ENCODE measurements at places on chromosomes 13 and 19.

- H3K4me1 ChIP-seq: no peaks in the 10 kb centered on the region
- no peak overlapping the region for H3K27ac ChIP-seq
- H3K27me3 ChIP-seq: peaks cover 52% of the 10 kb centered on the region
- H3K36me3 ChIP-seq: no peaks in the 10 kb centered on the region
- no peak for ATAC-seq
These were observed 37.9 kb downstream of the SOX1 start for GRCh38 chr13:112104881-112105234.

DNA sequence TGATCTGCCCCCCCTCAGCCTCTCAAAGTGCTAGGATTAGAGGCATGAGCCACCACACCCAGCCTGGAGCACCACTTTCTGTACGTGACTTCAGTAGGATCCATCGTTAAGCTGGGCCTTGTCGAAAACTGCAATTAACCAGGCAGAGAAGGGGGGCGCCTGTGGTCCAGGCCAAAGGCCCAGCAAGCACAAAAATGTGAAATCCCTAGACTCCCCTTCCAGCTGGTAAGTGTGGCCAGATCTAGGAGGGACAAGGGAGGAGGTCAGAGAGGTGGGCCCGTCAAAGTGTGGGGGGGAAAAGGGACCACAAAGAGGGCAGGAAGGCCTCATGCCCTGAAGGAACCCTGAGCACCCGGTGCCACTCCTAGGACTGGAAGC, 13.8 kb downstream of the DDX39A start:
- no peak for ATAC-seq
- H3K4me3 ChIP-seq: peak overlapping the region; percentile 20
- peak overlapping the region; percentile 38 for H3K27ac ChIP-seq
- no peaks in the 10 kb centered on the region for H3K27me3 ChIP-seq
- peaks cover 9% of the 10 kb centered on the region for H3K4me1 ChIP-seq

- peaks cover 27% of the 10 kb centered on the region for H3K27me3 ChIP-seq
- no peaks in the 10 kb centered on the region for H3K4me1 ChIP-seq
- no peak overlapping the region for H3K4me3 ChIP-seq
- H3K36me3 ChIP-seq: no peaks in the 10 kb centered on the region
These were observed 15.8 kb upstream of the TUBGCP3 start for GRCh38 chr13:112603641-112604225.

- H3K27me3 ChIP-seq: peaks cover 20% of the 10 kb centered on the region
- H3K4me1 ChIP-seq: no peaks in the 10 kb centered on the region
- no peak overlapping the region for H3K4me3 ChIP-seq
These were observed 77.4 kb upstream of the GPR12 start for GRCh38 chr13:26837997-26838396.

DNA sequence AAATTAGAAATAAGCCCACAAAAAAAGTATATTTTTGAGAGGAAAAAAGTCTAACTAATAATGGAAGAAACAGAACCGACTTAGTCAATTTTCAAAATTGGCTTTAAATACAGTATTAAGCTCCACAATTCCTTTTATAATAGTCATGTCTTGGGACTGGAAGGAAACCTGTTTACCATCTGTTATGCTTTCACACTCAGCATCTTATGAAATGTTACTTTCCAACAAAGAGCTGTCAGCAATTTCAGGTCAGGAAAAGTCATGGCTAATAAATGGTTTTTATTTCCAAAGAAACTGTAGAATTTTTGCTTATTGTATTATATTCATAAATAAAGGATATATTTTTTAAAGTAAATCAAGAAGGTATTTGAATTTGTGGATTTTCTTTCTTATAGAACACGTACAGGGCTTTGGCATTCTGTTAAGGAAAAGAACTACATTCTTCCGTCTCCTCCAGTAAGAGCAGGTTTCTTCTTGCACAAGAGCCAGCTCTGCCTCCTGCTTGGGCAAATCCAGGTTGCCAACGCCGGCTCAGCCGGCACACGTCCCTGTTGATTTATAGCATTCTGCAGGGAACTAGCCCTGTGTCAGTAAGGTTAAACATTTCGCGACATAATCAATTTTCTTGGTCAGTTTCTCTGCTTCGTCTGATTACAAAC, 52.9 kb upstream of the GPR12 start:
- no peak overlapping the region for H3K4me3 ChIP-seq
- ATAC-seq: no peak
- no peaks in the 10 kb centered on the region for H3K4me1 ChIP-seq
- H3K36me3 ChIP-seq: no peaks in the 10 kb centered on the region

- H3K27ac ChIP-seq: no peak overlapping the region
- H3K36me3 ChIP-seq: no peaks in the 10 kb centered on the region
- H3K27me3 ChIP-seq: no peaks in the 10 kb centered on the region
- no peak for ATAC-seq
- no peak overlapping the region for H3K4me3 ChIP-seq
These were observed 7.2 kb downstream of the FAM216B start for GRCh38 chr13:42788601-42789000.

GRCh38 chr19:37950471-37951175, 43.6 kb downstream of the SIPA1L3 start:
- H3K27me3 ChIP-seq: no peaks in the 10 kb centered on the region
- H3K4me3 ChIP-seq: no peak overlapping the region
- no peaks in the 10 kb centered on the region for H3K4me1 ChIP-seq
- no peaks in the 10 kb centered on the region for H3K36me3 ChIP-seq
- no peak overlapping the region for H3K27ac ChIP-seq

Data from activated T-helper 17 cell treated with anti-CD3 and anti-CD28 coated beads, Interleukin-2, amount 50 U/mL, for 72 hours (primary cell).